AG09319 (cell line): ENCODE measurements at places on chromosomes 6 and 20.

DNA sequence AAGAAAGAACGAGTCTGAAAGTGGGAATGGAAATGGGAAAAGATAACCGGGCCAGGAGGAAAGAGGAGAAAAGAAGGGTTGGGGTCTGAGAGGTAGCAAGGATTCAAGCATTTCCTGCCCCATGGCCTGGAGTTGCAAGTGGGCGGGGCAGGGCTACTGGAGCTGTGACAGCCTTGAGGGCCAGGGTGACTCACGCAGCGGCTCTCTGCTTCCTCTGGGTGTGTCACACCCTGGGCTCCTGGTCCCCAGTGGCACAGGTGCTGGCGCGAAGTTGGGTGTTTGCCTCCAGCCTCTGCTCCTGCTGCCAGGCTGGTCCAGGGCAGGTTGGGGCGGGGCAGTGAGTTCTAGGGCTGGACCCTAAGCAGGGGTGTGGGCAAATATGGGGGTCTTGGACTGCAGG, 3.3 kb upstream of the ULBP3 start:
- no peak for DNase-seq

DNA sequence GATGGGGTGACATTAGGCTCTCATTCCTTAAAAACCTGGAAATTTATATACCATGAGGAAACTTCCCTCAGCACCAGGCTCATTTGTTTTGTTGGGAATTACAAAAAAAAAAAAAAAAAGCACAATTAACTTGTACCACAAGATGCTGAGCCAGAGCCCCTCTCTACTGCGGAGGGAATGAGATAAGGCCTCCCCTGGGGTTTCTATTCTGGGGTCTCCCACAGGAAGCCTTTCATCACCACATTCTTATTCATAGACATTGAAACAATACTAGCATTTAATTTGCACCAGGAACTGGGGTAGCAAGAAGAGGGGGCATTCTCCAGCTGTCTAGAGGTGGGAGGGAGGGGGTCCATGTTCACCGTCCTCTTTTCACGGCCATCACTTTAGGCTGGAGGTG, 23.0 kb upstream of the RPS6KA2 start:
- no peak for DNase-seq

DNA sequence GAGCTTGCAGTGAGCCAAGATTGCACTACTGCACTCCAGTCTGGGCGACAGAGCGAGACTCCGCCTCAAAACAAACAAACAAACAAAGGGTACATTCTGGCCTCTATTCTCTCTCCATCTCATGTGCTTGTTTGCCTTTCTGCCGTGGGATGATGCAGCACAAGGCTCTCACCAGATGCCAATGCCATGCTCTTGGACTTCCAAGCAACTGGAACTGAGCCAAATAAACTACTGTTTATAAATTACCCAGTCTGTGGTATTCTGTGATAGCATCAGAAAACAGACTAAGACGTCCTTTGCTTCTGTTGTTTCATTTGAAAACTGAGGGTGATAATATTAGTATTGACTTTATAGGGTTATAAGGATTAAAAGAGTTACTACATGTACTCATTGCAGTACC, 3.6 kb upstream of the BRD2 start:
- no peak for DNase-seq

DNA sequence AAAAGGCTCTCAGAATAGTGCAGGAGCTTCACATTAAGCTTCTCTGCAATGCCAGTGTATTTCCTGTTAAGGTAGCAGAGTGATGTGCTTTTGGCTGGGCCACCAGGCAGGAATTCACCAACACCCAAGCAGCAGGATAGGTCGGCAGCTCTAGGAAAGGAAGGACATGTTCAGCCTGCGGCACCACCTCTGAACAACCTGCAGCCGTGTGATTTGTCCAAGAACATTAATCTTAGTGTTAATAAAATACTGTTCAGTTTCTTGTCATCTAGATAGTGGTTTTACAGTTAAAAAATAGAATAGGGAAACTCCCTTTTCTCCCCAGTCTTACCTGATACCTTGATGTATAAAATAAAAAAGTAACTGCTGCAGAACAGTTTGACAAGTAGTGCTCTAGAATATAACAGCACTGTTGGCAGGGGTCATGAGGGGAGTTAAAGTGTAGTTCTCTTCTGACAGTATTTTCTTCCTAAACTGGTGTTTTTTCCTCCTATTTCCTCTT, 18.8 kb downstream of the ZNF292 start:
- no peak for DNase-seq

DNA sequence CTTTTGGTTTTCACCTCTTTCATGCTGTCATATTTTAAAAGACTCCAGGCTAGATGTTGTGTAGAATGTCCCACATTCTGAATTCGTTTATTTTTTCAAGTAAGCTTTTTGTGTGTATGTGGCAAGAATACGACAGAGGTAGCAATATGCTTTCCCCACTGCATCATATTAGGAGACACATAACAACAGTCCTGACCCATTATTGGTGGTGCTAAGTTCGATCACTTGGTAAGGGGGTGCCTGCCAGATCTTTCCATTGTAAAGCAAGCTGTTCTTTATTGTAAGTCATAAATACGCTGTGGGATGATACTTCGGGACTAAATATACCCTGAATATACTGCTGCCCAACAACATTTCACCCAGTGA, 588 bp upstream of the NCOA3 start:
- no peak for DNase-seq
